NCI-H774 (cell line): ENCODE measurements at places on chromosomes 6 and 20.

DNA sequence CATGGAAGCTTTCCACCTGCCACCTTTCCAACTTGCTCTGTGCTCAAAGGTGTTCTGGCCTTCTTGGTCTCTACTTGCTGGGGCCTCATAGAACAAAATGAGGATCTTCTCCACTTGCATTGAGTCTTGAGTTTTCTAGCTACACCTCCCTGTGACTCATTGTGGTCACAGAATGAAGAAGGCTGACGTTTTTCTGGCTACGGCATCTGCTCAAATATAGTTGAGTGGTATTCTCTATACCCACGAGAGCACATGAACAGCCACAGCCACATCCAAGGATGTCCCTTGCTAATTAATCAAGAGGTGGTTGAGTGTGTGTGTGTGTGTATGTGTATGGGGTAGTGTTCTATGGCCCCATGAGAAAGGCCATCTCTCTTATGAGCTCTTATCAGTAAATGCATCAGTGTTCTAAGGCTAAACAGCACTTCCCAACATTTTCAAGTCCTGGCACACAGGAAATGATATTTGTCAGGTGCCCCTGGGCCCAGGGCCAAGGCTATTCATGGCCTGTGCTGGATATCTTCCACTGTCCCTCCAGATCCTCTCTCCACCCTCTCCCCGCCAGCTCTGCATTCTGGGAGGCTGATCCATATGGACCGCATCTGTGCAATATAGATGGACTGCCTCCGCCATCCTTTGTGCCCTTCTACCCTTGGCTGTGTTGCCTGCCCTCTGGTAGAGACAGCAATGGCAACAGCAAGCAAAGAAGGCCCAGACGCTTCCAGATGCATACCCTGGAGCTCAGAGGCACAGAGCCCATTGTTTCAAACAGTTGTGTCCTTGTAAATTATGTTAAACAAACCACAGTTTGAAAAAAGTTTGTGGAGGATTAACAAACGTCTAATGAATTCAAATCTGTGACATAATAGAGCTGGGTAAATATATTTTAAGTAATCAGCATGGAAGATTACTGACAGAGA lies 150.2 kb downstream of the LRFN2 start:
- no peak for DNase-seq

DNA sequence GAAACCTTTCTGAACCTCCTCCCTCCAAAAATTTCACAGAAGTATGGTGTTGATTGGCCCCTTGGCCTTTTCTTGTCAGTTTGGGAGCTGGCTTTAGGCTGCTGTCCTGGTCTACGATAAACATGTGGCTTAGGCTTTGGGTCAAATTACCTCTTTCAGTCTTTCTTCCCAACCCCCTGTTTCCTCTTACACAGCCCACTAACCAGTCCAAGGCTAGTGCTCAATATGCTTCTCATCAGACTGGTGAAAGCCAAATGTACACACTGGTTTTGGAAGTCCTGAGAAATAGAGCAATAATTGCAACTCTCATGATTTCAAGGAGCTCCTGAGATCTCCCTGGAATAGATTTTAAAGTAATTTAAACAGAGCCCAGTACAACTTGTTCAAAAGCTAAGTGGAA lies 933.7 kb upstream of the GJE1 start:
- DNase-seq, result no peak

- no peak for DNase-seq
Measured at GRCh38 chr6:34213772-34214171, 22.9 kb upstream of the HMGA1 start.

- DNase-seq, result no peak
Measured at GRCh38 chr6:70725817-70726415, 58.2 kb downstream of the SMAP1 start.
